Myocyte (in vitro differentiated cells): ENCODE measurements at places on chromosomes 6 and 20.

- DNase-seq: no peak
Measured at GRCh38 chr6:155628306-155628705, 172.7 kb upstream of the NOX3 start.

- no peak for DNase-seq
Measured at GRCh38 chr20:16261733-16262273, 311.4 kb downstream of the KIF16B start.

DNA sequence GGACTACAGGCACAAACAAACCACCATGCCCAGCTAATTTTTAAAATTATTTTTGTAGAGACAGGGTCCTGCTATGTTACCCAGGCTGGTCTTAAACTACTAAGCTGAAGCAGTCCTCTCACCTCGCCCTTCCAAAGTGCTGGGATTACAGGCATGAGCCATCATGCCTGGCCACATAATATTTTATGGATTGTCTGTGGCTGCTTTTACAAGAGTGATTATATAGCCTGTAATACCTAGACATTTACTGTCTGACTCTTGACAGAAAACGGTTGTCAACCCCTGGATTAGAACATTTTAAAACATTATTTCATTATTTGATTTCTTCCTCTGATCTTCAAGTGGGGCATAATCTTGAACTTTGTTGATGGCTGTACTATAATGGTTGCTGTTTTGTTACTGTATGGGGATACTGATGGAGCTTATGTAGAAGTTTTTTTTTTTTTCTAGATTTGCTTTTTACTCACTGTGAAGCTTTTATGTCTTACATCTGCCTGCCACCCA is 14.3 kb downstream of the PARD6B start:
- DNase-seq: no peak

DNA sequence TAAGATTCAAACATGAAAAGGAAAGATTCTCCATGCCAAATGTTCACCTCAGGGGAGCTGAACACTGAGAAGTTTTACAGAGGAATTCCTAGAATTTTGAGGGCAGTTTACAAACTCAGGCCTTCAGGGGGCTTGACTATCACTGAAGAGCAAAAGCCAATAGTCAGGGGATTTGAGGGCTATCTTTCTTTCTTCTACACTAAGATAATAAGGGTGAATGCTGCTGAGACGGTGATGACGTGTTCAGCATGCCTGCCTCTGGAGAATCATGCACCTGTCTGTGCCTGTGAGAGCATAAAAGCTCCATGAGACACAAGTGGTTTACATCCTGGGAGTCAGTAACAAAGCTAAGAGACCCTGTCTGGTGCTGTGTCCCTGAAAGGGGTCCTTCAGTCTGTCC is 1085.6 kb downstream of the KIF16B start:
- DNase-seq: no peak

DNA sequence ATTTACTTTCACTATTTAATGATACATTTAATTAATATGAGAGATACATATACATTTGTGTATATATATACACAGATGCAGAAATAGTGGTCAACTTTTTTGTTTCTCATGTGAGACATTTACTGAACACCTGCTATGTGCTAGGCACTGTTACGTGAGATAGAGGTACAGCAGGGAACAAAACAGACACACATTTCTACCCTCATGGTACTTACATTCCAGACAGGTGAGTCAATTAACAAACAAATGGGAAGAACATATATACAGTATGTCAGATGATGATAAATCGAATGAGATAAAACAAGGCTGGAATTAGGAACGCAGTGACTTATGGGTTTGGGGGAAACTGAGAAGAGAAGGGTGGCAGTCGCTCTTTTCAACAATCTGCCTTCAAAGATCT is 5.1 kb downstream of the TFB1M start:
- no peak for DNase-seq

DNA sequence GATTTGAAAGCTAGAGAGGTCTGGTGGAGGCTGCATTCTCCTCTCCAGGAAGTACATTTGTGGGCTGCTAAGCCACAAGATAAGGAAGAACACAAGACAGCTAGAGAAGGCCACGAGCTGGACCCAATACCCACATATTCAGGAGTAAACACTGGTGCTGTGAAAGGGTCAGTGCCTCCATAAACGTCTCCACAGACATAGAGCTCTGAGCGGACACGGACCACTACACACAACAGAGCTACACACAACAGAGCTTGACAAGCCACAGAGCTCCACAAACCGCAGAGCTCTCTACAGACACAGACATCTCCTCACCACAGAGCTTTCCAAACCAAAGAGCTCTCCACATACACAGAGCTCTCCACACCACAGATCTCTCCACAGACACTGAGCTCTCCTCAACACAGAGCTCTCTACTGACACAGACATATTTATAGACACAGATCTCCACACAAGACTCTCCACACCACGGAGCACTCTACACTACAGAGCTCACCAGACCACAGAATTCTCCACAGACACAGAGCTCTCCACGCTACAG is 51.9 kb downstream of the ERMARD start:
- DNase-seq: peak; percentile 56

DNA sequence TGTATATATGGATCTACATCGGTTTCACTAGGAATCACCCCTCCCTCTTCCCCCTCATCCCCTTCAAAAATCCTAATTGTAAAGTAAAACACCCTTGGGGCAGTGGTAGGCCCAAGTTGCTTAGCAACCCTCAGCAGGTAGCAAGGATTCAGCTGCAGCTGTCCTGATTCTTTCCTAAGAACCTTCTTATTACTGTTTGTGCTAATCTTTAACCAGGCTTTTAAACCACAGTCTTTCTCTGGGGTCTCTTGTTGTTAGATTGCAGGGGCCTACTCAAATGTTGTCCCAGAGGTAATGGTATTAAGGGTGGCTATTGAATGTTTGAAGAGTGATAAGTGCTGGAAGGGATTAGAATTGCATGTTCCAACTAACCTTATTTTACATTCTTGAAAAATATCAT is 46.4 kb downstream of the PRL start:
- DNase-seq: peak; percentile 6

GRCh38 chr6:147222160-147222838 is 18.1 kb downstream of the STXBP5 start:
- DNase-seq: no peak

DNA sequence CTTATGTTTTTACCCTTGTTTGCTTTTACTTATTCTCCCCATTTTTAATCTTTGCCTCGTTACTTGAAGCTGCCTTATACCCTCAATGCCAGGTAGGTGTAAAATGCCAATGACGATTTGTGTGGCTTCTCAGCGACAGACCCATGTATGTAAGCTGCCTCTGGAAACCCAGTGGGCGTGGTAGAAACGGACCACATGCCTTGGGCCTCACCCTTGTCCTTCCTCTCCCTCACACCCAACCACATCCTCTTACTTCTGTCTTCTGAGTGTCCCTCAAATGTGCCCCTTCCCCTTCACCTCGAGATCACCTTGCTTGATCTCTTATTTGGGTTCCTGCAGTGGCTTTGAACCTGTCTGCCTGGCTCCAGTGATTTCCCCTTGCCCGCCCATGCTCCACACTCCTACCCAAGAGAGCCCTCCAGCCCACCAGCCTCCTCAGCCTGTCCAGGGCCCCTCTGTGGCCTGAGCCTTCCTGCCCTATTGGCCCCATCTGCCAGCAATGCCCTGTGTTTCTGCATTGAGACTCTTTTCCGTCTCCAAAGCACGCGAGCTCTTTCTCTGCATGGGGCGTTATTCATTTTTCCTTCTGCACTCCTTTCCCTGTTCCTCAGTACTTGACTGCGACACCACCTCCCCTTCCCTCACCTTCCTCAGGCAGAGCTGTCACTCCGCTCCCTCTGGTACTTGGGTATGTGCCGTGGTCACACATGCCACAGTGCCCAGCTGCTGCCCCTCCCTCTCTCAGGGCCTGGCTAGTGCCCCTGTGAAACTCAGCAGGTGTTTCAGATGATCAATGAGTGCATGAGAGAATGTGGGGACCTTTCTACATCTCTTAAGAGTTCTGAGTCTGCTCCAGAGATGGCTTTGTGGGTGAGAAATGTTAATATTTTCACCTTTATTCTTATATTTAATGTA is 115.4 kb downstream of the SLX4IP start:
- peak; percentile 55 for DNase-seq

GRCh38 chr6:46174904-46175303 is 4.1 kb upstream of the ENPP5 start:
- DNase-seq: no peak

- DNase-seq: no peak
Measured at GRCh38 chr6:33651403-33651802, 30.3 kb downstream of the ITPR3 start.

DNA sequence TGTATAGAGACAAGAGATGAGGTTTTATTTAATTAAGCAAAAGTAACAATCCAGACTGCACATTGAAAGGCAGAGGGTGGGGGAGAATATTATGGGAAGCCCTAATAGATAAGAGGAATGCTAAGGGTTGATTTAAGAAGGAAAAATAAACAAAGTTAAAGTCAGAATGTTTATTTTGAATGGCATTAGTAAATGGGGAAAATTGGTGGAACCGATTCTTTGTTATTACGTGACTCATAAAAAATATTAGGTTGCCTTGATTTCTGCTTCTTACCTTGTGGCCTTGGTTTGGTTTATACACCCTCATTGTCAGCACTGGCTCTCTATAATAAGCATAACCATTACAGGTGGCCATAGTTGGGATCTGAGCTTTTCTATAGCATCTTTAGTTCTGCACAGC is 674.8 kb upstream of the CITED2 start:
- no peak for DNase-seq

- no peak for DNase-seq
Measured at GRCh38 chr6:132087391-132087790, 136.2 kb upstream of the CCN2 start.

DNA sequence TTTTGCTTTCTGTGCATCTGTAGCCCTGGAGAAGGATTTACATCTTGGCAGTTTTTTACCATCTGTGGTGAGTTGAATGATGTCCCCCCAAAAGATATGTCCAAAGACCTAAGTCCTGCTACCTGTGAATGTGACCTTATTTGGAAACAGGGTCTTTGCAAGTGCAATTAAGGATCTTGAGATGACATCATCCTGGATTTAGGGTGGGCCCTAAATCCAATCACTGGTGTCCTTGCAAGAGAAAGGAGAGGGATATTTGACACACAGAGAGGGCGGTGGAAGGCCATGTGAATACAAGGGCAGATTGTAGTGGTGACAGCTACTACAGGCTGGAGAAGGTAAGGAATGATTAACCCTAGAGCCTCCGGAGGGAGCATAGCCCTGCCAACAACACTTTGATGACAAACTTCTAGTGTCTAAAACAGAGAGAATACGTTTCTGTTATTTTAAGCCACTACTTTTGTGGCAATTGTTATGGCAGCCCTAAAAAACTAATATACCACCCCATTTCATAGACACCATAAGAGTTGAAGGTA is 35.1 kb downstream of the MKKS start:
- DNase-seq: no peak

GRCh38 chr6:133286765-133287164 is 45.6 kb downstream of the EYA4 start:
- peak; percentile 70 for DNase-seq

DNA sequence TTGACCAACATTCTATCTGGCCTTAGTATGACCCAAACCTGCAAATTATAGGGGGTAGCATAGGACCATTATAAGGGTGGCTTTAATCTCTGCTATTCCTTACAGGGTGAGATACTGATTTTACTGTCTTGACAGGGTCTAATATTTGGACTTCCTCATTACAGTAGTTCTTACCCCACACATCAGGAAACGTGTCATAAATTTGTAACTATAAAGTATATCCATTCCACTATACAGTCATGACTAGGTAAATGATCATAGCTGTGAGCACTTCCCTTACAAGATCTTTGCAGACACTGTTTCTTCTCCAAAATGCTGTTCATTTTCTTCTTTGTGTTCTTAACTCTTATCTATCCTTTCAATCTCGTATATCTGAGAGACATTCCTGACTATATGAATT is 518.7 kb upstream of the RNF217 start:
- no peak for DNase-seq

DNA sequence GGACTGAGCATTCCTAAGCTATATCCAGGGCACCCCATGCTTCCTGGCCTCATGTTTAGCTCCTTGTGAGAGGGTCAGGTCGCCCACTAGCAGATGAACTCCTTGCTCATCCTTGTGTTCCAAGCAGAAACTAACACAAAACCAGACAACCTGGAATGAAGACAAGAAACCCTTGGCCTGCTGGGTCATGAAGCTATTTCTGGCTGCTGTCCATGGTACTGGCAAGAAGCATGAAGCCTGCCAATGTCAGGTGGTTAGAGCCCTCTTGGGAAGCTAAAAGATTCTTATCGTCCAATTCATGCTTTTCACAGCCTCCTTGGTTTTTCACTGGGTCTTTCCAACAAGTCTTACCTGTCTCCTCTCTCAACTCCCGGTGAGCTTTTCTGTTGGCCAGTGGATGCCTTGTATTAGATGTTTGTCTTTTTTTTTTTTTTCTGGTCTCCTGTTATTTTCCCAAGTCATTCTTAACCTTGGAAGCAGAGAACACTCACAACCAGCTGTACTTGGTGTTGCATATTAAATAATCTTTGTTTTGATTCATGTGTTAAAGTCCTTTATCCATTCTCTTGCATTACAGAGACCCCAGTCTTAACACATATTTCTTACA is 180.3 kb downstream of the ANKRD60 start:
- peak; percentile 88 for DNase-seq

DNA sequence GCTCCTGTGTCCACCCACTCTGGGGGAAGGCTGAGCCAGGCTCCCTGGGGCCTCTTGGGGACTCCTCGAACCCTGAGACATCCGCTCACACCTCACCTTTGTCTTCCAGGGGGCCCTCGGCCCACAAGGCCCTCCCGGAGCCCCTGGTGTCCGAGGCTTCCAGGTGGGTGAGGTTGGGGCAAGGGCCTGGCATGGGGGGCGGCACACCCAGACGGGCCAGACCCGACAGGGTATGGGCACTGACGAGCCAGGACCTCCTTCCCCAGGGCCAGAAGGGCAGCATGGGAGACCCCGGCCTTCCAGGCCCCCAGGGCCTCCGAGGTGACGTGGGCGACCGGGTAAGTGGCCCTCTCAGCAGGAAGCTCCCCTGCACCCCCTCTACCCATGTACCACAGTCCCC is 13.4 kb downstream of the COL9A3 start:
- DNase-seq: no peak

DNA sequence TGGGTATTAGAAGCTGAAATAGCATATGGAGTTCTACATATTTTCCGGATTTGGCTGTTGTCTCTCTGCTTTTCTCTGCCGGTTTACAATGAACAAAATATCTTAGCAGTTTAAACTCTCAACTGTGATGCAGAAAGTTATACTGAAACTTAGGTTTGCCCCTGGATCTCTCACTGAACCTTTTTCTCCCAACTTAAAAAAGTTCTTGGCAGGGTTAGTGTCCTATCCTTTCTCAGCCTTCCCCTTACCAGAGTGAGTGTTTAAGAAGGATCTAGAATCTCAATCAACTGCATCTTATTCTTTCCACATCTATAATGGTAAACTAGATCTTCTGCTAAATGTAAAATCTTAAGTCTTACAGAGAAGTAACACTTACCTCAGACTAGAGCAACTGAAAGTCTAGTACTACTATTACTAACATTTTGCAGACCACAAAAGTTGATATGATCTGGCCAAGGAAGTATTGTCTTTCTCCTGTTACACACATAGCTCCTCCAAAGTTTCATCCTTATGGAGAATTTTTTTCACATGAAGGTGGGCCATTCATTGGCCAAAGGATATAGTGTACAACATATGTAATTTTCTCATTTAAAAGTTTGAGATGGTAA is 392.3 kb upstream of the RUNX2 start:
- DNase-seq: no peak
